ENCODE measurements at places on chromosomes 16 and 17.

- no peak for DNase-seq
Measured at GRCh38 chr16:78098595-78099270, 721 bp upstream of the WWOX start.

DNA sequence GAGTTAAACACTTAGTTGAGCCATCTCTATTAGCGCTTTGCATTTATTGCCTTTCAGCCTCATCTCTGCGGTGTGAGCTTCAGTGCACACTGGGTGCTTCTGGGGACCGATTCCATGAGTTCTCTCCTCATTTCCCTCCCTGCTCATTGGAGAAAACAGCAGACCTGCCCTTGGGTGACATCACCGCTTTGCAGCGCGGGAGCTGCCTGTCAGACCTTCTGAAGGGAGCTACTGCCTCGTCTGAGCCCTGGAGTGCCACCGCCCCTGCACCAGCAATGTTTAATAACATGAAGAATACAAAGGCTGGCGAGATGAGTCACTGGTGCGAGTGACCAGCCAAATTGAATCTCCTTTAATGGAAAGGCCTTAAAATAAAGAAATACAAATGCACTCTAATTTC is 30.2 kb upstream of the CPPED1 start:
- DNase-seq, result no peak

- no peak for DNase-seq
Measured at GRCh38 chr17:27669850-27670249, 38.9 kb downstream of the LGALS9 start.

DNA sequence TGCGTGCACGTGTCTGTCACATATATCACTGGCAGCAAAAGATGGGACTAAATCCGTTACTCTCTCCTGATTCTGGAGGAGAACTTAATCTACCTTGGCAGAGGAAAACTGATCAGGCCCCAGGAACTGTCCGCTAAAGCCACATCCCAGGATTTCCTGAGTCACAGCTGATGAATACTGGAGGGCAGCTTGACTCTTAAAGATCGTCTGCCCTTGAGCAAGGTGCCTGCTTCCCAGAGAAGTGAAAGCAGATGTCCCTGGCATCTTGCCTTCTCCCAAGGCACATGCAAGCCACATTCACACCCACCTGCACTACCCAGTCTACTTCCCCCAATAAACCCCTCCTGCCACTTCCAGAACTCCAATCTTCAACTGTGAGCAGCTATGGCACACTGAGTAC is 99.8 kb downstream of the CPPED1 start:
- no peak for DNase-seq

DNA sequence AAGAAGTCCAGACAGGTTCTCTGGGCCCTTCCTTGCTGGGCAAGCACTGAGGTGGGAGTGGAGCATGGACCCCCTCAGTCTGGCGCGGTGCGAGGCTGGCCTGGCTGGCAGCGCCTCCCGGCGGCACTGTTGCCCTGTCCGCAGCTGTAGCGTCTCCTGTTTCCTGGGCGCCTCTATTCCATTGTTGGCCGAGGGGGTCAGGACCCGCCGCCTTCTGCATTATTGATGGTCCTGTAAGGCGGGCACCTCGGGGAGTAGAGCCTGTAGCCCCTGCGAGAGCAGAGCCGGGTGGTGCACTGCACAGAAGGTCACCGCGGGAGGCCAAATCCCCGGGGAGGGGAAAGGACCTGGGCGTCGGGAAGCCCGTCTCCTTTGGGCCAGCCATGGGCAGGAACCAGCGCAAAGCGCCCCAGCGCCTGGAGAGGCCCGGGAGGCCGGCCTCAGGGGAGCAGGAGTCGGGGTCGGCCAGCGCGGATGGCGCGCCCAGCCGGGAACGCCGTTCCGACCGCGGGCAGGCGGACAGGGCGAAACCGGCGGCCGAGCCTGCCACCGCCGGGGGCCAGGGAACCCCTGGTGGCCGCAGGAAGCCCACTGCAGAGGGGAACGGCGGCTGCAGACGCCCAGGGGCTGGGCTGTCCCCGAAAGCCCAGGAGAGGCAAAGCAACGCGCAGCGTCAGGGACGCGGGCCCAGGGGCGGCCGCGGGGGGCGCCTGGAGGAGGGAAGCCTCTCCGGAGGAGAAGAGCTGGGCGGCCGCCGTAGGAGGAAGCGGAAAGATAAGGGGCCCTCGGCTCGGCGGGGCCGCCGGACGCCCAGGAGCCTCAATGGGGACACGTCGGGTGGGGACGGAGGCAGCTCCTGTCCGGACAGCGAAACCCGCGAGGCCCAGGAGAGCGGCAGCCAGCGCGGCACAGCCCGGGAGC is at the start of gene MYO15B:
TSS of gene MYO15B (plus strand) at position 126 of the 921 bp plus-strand sequence. CDS start at position 384, 258 bp downstream.
- no peak for DNase-seq

- no peak for DNase-seq
Measured at GRCh38 chr16:56022818-56023217, 147.6 kb upstream of the CES5A start.

GRCh38 chr17:2013994-2014317 is 11.2 kb downstream of the RTN4RL1 start:
- DNase-seq, result no peak

DNA sequence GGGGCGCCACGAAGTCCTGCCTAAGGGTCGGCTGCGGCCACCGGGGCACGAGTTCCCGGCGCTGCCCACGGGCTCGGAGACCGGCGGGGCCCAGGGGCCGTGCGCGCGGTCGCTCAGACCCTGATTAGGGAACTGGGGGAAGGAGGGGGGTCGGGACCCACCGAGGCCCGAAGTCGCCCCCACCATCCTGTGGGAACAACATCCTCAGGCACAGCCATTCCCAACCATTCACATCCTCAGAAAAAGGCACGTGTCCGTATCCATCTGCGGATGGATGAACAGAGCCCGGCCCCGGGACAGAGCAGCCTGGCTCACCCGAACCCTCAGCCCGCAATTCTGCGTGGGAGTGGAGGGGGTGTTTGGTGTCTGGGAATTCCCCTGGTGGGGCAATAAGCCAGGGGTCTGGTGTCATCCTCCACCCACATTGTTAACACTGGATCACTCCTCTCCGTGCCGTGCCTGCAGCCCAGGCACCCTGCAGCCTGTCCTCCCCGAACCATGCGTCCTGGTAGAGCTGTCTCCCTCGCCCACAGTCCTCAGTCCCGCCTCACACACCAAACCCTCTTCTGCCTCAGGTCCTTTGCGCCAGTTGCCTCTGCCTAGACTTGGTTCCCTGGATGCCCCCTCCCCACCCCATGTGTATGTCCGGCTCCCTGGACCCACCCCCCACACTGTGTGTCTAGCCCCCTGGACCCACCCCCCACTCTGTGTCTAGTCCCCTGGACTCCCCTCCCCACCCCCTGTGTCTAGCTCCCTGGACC is 789 bp upstream of the CCDC57 start:
- DNase-seq, result no peak

DNA sequence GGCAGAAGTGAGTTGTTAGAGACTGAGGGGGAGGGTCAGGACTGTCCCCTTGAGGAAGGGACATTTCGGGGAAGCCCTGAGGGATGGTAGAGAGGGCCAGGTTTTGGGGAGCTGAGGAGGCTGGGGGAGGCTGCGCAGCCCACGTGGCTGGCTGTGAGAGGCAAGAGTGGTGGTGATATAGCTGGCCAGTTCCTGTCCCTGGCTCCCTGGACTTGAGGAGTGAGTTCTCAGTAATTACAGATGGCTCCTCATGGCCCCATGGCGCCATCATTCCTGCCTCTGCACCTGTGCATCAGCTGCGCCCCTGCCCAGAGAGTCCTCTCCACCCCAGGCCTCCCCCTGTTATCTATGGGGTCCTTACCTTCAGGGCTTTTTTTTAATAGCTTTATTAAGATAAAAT is 30.3 kb downstream of the MPRIP start:
- DNase-seq, result no peak

DNA sequence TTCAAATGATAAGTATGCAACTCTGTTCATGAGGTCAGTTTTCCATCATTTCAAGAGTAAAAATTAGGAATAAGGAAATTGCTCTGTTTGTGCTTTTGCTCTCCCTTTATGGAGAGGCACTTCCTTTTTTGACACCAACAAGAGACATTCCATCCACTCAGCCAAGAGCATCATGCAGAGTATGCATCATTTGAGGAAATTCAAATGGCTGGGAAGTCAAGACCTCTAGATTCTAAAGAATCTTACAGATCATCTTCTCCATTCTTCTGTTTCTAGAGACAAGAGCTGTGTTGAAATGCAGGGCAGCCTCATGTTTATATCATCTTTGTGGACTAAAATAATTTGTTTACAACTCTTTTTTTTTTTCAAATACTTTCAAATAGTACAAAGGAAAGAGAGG is 669.4 kb downstream of the CDH11 start:
- DNase-seq, result no peak

DNA sequence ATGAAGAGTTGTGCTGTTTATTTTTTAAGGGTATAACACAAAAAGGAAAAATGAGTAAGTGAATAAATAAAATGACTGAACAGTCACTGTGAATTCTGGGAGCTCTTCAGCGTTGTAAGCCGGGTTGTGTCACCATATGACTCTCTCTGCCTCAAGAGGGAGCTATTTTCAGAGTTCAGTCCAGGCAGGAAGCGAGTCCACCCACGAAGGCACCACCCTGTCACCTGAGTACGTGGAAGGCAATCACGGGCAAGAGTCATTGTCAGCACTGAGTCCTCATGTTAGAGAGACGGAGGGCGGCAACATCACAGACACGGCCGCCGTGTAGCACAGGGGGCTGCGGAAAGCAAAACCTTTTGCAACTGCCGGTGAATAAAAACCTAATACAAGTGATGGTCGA is 227.6 kb downstream of the UTP18 start:
- DNase-seq, result no peak

- DNase-seq, result no peak
Measured at GRCh38 chr16:58511933-58512815, 3.1 kb upstream of the SETD6 start.

- DNase-seq, result no peak
Measured at GRCh38 chr17:2395258-2396181, 5.3 kb downstream of the MNT start.

GRCh38 chr17:14211801-14212200 is 24.9 kb downstream of the CDRT15 start:
- no peak for DNase-seq

GRCh38 chr16:3637371-3637923 is 17.0 kb upstream of the DNASE1 start:
- DNase-seq, result no peak

GRCh38 chr16:55500530-55501011 is 8.3 kb upstream of the LPCAT2 start:
- no peak for DNase-seq

DNA sequence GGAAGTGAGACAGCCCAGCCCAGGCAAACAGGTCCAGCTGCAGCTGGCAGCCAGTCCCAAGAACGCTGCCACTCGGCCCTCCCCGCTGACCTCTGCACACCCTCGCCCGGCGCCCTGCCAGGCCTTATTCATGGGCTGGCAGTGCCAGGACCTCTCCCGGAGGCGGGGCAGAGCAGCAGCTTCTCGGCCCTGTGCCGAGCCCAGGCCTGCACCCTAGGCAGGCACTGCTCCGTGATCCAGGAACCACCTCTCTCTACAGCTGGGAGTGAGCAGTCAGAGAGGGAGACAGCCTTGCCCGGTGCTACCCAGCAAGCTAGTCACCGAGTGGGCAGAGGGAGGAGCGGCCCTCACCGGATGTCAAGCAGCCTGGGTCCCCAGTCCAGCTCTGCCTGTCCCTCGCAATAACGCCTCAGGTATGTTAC is 79.9 kb upstream of the CBX4 start:
- no peak for DNase-seq

- no peak for DNase-seq
Measured at GRCh38 chr16:82105107-82105506, 64.9 kb downstream of the MPHOSPH6 start.

DNA sequence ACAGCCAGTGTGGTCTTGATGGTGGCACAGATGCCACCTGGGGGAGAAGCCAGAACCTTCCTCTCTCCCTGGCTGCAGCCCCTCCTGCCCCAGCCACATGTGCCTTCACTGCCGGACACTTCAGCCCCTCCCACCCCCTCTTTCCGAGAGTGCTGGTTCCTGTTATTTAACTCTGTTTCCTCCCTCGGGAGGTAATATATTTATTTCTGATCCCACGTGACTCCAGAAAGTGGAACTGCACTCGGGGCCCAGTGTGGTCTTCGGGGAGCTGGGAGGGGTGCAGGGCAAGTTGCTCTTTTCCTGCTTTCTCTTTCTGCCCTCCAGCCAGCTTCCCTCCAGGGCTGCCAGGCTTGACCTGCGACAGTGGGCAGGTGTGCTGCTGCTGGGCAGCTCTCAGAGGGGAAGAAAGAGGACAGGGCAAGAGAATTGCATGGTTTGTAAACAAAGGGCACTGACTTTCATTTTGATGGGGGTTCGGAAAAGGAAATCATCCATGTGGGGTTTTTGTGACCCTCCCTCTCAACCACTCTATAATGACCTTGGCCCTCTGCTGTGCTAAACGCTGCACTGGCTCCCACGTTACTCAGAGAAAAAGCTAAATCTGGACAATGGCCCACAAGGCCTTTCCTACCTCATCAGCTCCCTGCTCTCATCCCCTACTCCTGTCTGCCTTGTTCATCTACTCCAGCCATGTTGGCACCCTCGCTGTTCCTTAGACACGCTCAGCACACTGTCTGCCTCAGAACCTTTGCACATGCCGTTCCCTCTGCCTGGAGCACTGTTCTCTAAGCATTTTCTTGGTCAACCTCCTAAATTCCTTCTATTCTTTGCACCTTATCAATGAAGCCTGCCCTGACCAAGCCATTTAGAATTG is 8.2 kb upstream of the CIITA start:
- DNase-seq, result no peak

GRCh38 chr16:31092330-31092729 is 2.3 kb downstream of the VKORC1 start:
- no peak for DNase-seq

DNA sequence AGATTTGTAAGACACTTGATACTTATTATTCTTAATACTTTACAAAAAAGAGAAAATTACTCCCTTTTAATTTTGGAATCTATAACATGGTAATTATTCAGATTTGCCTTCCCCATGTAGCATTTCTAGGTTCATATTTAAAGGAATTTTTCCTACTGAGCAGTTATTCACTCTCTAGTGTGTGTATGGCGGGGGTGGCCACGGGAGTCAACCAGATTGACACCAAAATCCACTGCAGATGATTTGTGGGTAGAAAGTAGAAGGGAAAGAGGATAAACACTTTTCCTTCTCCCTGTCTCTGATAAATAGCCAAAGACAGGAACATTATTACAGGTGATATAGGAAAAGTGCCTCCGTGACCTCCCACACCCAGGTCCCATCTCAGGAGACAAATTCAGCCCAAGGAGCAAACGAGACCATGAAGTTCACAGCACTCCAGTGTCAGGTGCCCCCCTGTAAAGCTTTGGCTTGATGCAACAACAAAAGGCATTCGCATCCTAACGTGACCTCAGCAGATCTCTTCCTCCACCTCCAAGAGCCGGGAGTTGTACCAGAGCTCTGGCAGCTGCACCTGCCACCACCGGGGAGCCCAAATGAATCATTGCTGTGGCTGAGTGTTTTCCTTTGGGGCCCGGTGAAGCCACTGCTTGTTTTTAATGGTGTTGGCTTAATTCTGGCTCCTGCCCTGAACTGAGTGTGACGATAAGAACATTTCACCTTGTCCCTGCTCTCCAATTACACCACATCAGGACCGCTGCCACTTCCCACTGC is 92.7 kb upstream of the NOL11 start:
- DNase-seq, result no peak

Measured in NCI-H1048 (cell line).